Kasumi-1 (cell line): ENCODE measurements at places on chromosomes 5 and 9.

- no peak for DNase-seq
These were observed 135.4 kb downstream of the RGS3 start for GRCh38 chr9:113598883-113599282.

DNA sequence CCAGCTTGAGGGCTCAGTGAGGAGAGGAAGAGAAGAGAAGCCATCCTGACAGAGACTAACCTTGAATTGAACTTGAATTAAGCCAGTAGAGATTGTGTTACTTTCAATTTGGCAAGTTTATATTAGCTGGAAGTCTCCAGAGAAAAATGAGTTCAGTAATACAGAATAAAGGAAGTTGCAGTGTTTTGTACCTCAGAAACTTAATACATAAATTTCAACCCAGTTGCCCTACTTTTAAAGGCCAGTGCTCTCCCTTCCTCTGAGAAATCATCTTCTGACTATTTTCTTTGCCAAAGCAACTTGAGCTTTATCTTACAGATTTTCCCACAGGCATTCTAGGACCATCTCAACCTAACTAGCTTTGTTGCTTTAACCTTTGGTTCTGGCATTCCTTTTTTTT is 231.0 kb upstream of the GAS1 start:
- DNase-seq, result no peak

DNA sequence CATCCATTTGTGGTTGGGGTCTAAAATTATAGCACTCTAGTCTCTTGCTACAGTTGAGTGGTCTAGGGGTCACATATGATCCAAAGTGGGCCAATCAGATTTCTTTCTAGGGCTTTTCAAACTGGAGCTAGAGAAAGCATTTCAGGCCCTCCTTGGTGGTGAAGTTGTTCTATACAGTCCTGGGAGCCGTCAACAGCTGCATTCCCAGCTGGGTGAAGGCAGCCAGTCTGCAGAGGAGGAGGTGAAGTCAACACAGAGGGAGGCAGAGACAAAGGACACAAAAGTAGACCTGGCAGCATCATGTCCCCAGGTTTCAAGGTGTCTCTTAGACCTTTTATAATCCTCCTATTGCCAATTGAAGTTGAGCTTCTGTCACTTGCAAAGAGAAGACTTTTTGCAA is 518.2 kb downstream of the BNC2 start:
- DNase-seq, result no peak

DNA sequence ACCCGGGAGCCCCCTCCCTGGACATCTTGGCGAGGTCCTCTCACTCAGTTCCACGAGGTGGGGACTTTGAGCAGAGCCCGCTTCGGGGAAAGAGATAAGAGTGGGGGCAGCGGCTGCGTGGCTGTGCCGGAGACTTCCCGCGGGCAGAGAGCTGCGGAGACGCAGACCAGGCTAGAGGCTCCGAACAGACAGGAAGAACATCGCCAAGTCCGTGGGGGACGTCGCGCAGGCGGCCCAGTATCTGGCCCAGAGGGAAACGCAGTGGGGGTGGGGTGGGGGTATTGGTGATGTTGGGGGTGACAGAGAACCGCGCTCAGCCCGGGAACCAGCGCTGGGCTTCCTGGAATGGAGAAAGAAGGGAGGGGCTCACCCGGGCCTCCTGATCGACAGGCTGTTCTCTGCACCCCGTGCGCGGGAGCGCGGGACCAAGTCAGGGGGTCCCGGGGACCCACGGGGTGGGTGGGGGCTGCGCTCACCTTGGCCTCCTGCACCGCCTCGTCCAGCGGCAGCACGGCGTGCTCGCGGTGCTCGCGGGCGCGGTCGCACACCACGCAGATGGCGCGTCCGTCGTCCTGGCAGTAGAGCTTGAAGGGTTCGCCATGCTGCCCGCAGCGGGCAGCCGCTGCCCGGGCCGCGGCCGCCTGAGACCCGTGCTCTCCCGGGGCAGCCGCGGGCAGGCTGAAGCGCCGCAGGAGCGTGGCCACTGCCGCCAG is 727 bp downstream of the TRIM7 start:
- DNase-seq, result no peak

- no peak for DNase-seq
These were observed 21.4 kb upstream of the SPARC start for GRCh38 chr5:151708126-151708525.

- peak; percentile 47 for DNase-seq
These were observed 202.7 kb upstream of the CDKN2B start for GRCh38 chr9:22211588-22212360.

GRCh38 chr5:36031223-36031622 is 35.5 kb downstream of the UGT3A2 start:
- DNase-seq, result no peak

- peak; percentile 80 for DNase-seq
These were observed 236.5 kb upstream of the TRIM32 start for GRCh38 chr9:116450378-116451139.
